ENCODE measurements at places on chromosomes 1 and 21.

GRCh38 chr1:8474369-8474768 lies 156.5 kb downstream of the SLC45A1 start:
- DNase-seq = no peak

DNA sequence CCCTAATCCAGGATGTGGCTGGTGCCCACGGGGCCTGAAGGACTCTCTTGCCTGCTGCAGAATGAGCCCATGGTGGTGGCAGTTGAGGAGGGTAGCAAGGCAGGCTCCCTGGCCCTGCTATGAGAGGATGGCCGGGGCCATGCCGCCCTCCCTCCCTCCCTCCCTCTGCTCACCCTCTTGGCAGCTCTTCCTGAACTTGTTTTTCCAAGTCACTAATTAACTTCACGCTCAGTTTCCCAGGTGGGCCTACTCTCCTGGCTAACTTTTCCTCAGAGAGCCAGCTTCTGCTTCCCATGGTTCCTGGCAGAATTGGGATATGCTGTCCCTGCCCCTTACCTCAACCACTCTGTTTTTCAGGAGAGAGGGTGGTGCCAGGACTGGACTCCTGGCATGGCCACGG lies 10.2 kb downstream of the KCNC4 start:
- DNase-seq = no peak

DNA sequence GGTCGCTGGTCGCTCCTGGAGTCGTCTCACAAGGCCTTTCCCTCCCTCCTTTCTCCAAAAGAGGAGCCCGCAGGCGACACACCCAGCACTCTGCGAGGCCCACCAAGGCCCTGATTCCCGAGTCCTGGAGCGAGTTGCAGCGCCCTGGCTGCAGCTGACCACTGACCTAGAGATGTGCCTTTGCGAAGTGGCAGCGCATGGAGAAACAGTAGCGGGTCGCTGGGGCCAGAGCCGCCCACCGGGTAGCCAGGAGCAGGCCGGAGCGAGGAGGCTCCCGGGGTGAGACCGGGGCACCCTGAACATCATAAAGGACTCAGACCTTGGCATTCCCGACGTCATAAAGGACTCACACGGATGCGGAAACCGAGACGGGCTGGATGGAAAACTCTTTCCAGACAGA lies 10.3 kb upstream of the NBPF11 start:
- no peak for DNase-seq

DNA sequence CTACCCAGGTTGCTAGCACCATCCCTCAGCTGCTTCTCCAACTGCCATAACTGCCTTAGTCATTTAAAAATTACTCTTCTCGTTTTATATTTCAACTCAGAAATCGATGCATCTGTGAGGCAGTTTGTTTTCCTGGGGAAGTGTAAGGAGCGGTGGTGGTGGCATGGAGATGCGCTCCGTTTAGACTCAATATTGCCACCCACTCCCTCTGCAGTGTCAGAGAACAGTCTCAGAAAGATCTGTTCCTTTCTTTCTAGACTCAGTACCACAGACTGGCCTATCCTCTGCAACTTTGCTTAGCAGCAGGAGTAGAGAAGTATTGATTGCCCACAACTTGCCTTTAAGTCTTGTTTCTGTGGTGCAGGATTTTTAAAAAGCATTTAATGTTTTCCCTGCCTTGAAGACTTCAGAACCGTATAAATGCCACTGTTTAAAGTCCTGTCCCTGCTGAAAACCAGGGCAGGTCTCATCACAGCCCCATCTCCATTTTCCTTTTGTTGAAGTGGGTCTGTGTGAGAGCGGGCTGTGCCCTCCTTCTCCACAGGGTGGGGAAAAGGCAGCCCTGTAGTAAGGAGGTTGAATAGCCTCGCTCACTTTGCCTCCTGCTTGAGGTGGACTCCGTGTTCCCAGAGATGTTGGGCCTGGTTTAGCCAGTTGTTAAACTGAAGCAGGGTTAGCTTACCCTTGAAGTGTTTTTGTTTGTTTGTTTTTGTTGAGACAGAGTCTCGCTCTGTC lies 105.2 kb downstream of the NFIA start:
- DNase-seq = no peak

Measured in left ventricle myocardium inferior (tissue), 1 donor.